CD4-positive, alpha-beta memory T cell (primary cell): ENCODE measurements at places on chromosomes 3 and 15.

GRCh38 chr3:15440891-15441290 is 13.5 kb downstream of the EAF1 start:
- no peak for DNase-seq

DNA sequence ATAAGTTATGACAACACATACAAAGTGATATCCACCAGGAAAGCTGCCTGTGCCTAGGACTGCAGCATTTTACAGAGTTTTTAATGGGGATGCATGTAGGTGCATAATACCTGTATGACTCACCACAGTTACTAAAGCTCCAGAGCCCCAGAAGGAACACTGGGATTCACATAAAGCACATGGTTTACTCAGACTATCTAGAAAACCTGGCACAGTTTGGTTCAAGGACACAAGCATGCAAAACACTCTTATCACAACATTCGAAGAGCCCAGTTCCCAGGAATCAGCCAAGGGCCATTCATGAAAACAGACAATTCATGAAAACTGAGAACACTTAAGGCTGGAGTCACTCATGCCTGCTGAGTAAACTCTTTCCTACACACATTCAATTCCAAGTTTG is 261.0 kb downstream of the PYDC2 start:
- DNase-seq: no peak

- peak; percentile 43 for DNase-seq
Measured at GRCh38 chr3:177427540-177427939, 230.3 kb upstream of the TBL1XR1 start.

DNA sequence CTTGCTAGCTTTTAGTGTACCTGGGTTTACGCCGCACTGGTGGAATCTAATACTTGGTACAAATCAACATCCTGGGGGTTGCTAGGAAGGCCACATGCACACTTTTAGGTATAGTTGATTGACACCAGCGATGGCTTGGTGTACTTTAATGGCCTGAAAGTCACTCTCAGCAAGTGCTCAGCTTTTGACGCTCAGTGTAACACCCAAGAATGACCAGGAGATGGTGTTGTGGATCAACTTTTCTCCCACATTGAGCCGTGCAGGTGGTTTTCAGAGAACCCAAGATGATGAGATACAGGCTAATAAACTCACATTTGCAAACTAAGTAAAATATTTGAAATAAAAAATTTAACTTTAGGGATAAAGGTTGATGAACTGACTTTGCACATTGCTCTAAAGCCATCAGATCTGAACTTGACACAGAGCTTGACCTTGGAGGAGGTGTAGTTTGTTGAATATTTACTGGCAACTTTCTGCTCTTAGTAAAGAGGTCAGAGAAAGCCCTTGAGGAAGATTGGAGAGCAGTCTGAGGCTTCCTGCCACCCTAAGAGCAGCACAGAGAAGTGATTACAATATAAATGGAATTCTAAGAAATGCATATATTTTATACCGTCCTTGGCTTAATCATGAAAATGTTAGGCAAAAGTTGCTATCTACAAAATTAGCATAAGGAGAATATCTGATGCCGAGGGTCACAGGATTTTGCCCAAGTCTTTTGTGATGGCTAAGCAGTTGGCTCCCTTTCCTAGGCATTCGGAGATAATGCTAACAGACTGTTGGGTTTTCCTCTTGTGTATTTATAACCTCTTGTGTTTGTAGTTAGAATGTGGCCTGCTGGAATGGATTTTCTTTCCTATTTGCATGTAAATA is 143.4 kb upstream of the RASGRP1 start:
- DNase-seq: peak; percentile 37

GRCh38 chr3:159540882-159541495 is 447.6 kb upstream of the IL12A start:
- no peak for DNase-seq

GRCh38 chr3:139522421-139522820 is 17.1 kb downstream of the RBP1 start:
- no peak for DNase-seq

GRCh38 chr3:122217901-122218300 is 34.4 kb downstream of the CASR start:
- DNase-seq: no peak

DNA sequence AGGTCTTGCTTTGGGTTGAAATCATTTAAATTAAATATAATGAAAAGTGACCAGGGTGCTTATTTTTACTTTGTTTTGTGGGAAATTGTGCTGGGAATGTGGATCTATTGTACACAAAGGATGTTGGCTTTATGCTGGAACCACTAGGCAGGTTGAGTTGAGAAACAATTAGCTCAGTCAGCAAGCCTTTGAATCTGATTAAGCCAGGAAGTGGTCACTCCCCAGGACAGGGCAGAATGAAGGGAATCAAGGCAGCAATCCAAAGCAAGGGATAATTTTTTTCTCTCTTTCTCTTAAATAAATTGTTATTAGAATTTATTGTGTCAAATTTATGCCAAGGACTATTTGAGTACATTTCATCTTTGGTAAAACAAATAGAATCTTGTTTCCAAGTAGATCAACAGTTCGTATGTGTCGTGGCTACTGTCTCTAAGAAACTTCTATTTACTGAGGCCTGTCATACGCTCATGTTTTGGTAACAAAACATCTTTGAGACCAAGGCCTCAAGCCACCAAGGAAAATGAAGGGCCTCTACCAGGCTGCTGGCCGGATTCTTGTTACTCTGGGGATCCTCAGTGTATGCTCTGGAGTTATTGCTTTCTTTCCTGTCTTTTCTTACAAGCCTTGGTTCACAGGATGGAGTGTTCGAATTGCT is at the start of gene TMEM212:
TMEM212 (plus strand) TSS at position 486 of the 655 bp plus-strand sequence; CDS start at position 521, 35 bp downstream.
- DNase-seq: no peak

GRCh38 chr3:58237941-58238681 is 519 bp downstream of the ABHD6 start:
- DNase-seq: peak; percentile 78

DNA sequence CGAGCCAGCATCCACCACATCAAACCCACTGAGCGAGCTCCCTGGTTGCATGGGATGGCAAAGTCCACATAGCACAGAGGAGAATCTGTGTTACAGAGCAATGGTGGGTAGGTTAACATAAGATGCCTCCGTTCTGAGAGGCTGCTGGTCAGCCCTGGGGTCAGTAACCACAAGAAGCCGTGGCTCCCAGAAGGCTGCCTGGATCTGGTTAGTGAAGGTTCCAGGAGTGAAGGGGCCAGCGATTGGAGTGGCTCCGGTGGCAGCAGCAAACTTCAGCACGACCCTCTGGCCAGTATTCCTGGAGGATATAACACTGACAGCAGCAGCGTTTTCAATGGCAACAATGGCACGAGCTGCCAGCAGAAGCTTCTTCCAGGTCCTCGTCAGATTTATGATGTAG is 18.4 kb upstream of the PIGZ start:
- DNase-seq: no peak

GRCh38 chr3:5122741-5123706 is 932 bp downstream of the ARL8B start:
- peak; percentile 57 for DNase-seq

DNA sequence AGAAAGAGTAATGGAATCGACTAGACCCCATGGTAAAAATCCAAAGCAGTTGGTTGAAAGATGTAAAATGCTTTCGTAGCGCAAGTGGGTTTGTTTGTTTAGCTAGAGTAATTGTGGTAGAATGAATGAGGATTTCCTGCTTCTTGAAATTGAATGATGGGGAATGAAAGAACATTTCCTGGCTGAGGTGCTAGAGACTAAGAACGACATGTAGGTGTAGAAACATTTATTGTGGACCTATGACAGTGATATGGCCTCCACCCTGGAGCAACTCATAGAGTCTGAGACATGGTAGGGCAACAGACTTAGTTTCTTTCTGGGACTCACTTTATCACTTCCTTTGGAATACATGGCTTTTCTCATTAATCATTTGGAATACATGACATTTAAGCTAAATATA is 467.6 kb upstream of the CFAP20DC start:
- no peak for DNase-seq

GRCh38 chr3:186361246-186361761 is 730 bp downstream of the DGKG start:
- no peak for DNase-seq
